ENCODE measurements at places on chromosomes 4 and X. TPM values are rescaled to one million over a fixed set of nuclear protein-coding genes. Genes with fewer than 3 reads are reported as not detected.

UTP14A gene
- 19.0 TPM for total RNA-seq

FGFR3 gene
- 73.4 TPM for total RNA-seq

FGFBP1 gene
- total RNA-seq: 0.36 TPM

GABRG1 gene
- total RNA-seq: not detected

GAGE12F gene
- total RNA-seq: not detected

CYP2U1 gene
- total RNA-seq: 0.64 TPM

TMEM47 gene
- not detected for total RNA-seq

CNKSR2 gene
- not detected for total RNA-seq

EXOSC9 gene
- total RNA-seq: 24.6 TPM

ATP8A1 gene
- total RNA-seq: 0.69 TPM

PCSK1N gene
- not detected for total RNA-seq

VCX gene
- total RNA-seq: not detected

ALAS2 gene
- total RNA-seq: not detected

TMPRSS11D gene
- total RNA-seq: not detected

HTRA3 gene
- total RNA-seq: not detected

DOK7 gene
- total RNA-seq: 17.6 TPM

DUSP9 gene
- not detected for total RNA-seq

GUCY1B1 gene
- total RNA-seq: not detected

TNIP3 gene
- total RNA-seq: not detected

NDUFA1 gene
- 65.6 TPM for total RNA-seq

HSFX3 gene
- total RNA-seq: not detected

HMX1 gene
- not detected for total RNA-seq

JCHAIN gene
- not detected for total RNA-seq

PDZD4 gene
- 0.33 TPM for total RNA-seq

CT47C1 gene
- total RNA-seq: not detected

PDLIM3 gene
- not detected for total RNA-seq

SYNPO2 gene
- not detected for total RNA-seq
